ENCODE measurements at places on chromosomes 11 and 22. TPM values are rescaled to one million over a fixed set of nuclear protein-coding genes. Genes with fewer than 3 reads are reported as not detected.

DNA sequence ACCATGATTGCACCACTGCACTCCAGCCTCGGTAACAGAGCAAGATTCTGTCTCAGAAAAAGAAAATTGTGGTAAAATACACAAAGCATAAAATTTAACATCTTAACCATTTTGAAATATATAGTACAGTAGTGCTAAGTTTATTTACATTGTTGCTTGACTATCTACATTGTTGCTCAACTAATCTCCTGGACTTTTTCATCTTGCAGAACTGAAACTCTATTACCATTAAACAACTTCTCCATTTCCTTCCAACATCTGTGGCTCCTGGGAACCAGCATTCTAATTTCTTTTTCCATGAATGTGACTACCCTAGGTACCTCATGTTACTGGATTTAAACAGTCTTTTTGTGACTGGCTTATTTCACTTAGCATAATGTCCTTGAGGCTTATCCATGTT is 13.5 kb upstream of the VWA5A start:
- no peak for DNase-seq

GRCh38 chr11:123054301-123055065 is 7.5 kb downstream of the HSPA8 start:
- DNase-seq, result no peak

DNA sequence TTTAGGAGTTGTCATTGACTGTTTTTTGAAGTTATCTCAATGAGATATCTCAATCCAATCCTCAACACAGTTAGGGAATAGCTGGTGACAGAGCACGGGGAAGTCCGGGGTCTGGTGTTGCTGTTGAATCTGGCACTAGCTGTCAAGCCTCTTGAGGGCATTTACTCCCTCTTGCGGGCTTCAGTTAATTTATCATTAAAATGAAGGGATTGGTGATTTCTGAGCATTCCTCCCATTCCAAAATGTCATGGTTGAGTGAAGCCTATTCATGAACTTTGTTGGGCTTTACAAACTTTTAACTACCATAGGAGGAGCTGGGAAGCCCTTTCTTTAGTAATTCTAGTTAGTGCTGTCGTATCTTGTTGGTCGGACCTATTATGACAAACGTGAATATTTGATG is 40.2 kb downstream of the UVRAG start:
- DNase-seq, result no peak

ARFIP2 gene
- 42.0 TPM for total RNA-seq

GRCh38 chr22:16777284-16777924 is 47.8 kb downstream of the XKR3 start:
- no peak for DNase-seq

GRCh38 chr22:23097412-23098229 is 27.3 kb downstream of the GNAZ start:
- no peak for DNase-seq

OR5A1 gene
- total RNA-seq, result not detected

Measured in liver (tissue), 10 donors.